ENCODE measurements at places on chromosomes 1 and 21. TPM values are rescaled to one million over a fixed set of nuclear protein-coding genes. Genes with fewer than 3 reads are reported as not detected.

CD53 gene
- 313 TPM for total RNA-seq

THEM5 gene
- not detected for total RNA-seq

TMEM269 gene
- total RNA-seq = under 0.01 TPM

C1orf141 gene
- not detected for total RNA-seq

OR2L13 gene
- total RNA-seq = 3.8 TPM
